ENCODE measurements at places on chromosomes 7 and 10.

DNA sequence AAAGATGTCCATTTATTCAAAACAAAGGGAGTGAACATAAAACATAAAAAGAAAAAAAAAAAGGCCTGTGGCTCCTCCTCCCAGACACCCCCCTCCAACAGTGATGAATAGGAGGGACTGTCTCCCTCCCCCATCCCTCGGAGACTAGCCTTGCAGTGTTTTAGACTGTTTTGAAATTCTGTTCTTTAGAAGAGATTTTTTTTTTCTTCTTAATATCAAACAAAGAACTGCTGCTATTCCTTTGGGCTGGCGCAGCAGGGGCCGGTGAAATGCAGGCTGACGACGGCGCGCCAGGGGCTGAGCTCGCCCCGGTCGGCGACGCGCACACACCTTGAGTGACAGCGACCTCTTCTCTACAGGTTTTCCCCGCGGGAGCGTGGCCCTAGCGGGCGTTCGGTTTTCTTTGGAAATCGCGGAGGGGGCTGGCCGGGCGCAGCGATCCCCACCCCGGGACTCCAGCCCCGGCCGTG is at the start of gene LANCL2:
Gene LANCL2 (plus strand): TSS at position 133 of the 470 bp plus-strand sequence. CDS start 689 bp downstream, outside the sequence.
- no peak for DNase-seq

DNA sequence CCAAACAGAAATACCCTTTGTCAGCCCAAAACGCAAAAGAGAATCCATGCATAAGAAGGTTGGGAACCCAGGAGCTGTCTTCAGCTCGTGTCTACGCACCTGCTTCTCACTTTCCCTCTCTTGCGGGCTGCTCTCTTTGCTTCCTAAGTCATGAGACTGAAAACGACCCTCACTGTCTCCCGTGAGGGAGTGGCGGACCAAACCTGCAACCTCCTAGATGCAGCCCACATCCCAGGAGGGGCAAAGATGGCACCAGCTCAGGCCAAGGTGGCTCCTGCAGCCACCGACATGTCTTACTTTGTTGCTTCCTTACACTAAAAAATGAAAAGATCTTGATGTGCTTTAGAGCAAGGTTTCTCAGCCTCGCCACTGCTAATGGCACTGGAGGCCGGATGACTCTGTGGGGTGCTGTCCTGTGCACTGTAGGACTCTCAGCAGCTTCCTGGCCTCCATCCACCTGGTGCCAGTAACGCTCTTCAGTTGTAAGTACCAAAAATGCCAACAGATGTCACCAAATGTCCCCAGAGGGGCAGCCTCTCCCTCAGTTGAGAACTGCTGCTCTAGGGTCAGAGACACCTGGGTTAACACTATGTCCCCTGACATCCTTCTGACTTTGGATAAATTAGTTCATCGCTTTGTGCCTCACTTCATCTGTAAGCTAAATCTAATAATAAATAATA is 179.8 kb upstream of the PFKP start:
- no peak for DNase-seq

- no peak for DNase-seq
Observed at GRCh38 chr10:43845121-43845520, 196.4 kb upstream of the ZNF32 start.

GRCh38 chr10:61821153-61821552 is 80.3 kb upstream of the ARID5B start:
- peak; percentile 18 for DNase-seq

DNA sequence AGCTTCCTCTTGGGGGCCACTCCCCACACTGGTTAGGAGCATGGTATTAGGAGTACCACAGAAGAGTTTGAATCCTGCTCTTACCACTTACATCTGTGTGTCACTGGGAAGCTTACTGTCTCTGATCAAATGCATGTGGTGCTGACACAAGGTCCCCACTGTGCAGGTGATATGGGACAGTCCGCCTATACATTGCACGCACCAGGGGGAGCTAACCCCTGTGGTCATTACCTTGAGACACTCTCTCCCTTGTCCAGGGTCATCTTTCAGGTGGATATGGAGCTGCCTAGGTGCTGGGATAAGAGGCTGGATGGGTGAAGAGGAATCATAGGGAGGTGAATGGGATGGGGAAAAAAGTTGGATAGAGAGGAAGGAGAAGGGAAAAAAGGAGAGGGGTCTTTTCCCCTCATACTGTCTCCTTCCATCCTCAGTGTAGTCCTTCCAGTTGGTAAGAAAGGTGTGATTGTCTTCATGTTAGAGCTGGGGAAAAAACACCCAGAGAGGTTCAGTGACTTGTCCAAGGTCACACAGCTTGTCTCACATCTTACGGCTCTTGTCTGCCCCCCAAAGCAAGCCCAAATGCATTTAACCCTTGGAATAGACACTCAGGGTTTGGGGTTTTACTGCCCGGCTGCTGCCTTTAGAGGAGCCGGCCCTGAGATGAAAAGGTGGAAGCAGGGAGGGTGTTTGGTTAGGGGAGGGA is 125.9 kb downstream of the CDH23 start:
- no peak for DNase-seq

- no peak for DNase-seq
Observed at GRCh38 chr7:133919810-133920209, 207.3 kb upstream of the LRGUK start.

DNA sequence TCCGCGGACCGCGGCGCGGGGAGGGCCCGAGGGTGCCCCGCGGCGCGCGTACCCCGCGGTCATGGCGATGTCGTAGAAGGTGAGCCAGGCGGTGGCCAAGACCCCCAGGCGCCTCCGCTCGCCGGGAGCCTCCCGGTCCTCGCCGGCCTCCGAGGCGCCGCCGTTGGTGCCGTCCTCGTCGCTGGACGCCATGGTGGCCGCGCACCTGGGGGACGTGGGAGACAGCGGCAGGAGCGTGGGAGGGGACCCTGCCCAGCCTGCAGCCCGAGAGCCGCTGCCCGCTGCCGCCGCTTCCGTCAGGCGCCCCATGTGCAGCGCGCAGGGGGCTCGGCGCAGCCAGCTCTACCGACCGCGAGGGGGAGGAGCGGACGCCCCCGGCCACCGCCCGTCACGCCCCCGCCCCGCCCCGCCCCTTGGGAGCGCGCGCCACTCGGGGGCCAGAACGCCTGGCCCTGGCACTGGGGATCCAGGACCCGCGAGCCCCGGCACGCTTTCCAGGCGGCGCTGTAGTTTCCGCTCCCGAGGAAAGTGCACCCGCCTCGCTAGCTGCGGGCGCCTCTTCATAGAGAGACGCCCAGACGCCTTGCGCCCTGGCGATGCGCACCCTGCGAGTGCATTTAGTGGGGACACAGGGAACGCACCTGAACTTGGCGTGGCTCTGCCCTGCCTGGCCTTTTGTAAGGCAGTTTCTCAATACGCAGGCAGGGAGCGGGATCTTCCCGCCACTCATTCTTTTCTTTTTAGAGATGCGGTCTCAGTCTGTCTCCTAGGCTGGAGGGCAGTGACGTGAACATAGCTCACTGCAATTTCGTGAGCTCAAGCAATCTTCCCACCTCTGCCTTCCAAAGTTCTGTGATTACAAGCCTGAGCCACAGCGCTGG is at the start of gene HACD1:
Gene HACD1 (minus strand): TSS at position 344 of the 881 bp plus-strand sequence. CDS start 35 bp downstream, at position 309.
- peak; percentile 53 for DNase-seq

- DNase-seq, result no peak
Observed at GRCh38 chr10:18409599-18410397, 241.6 kb downstream of the NSUN6 start.

DNA sequence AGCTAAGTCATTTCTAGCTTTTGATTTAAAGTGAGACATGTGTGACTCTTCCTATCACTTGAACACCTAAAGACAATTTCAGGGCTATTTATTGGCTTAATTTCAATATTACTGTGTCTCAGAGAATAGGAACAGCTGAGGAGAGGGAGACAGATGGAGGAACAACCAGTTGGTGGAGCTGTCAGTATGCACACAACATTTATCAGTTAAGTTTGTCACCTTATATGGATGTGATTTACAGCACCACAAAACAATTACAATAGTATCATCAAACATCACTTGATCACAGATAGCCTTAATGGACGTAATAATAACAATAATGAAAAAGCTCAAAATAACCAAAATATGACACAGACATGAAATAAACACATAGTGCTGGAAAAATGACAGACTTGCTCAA is 129.6 kb downstream of the NPSR1 start:
- no peak for DNase-seq

GRCh38 chr7:100632951-100633717 is 8.2 kb downstream of the TFR2 start:
- no peak for DNase-seq

GRCh38 chr10:110872145-110872983 is 636 bp downstream of the PDCD4 start:
- peak; percentile 38 for DNase-seq

All from kidney glomerular epithelial cell (primary cell).